ENCODE measurements at places on chromosomes 5 and 9. TPM values are rescaled to one million over a fixed set of nuclear protein-coding genes. Genes with fewer than 3 reads are reported as not detected.

DNA sequence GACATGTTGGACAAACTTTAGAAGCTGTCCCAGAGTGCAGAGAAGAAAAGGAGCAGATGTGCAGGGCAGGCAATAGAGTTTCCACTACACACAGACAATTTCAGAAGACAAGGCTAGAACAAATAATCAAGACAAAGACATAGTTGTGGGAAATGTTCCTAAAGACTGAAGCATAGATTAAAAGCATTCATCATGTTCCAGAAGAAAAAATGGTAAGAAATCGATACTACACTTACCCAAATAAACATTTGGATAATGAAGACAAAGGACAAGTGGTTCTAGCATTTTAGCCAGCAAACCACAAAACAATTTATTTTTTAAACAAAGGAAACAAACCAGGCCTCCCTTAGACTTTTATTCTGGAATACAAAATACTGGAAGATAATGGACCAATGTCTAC is 97.9 kb downstream of the FSTL4 start:
- DNase-seq, result no peak
- H3K27ac ChIP-seq, result no peak overlapping the region
- no peaks in the 10 kb centered on the region for H3K36me3 ChIP-seq
- H3K4me3 ChIP-seq, result no peak overlapping the region

DNA sequence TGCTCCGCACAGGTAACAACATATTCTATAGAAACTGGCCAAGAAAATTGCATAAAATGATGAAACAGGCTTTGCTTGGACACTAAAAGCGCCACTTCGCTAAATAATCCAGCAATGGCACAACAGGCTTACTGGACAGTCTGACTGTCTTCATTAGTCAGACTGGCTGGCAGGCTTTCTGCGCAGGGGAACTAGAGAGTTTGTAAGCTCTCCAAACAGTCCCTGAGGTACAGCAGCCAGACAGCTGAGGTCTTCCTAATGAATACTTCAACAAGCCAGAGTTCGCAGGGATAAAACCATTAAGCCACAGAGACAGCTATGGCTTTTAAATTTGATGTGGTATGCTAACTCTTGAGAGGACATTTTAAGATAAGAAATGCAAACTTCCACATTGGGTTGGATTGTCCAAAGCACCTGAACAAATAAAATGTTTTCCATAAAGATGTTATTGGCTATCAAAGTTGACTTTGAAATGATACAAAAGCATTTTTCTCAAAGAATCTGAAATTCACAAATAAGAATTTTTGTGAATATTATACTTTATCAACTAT is 20.7 kb downstream of the PLK2 start:
- no peaks in the 10 kb centered on the region for H3K27me3 ChIP-seq
- no peaks in the 10 kb centered on the region for H3K36me3 ChIP-seq
- H3K4me3 ChIP-seq, result no peak overlapping the region
- no peaks in the 10 kb centered on the region for H3K4me1 ChIP-seq
- DNase-seq, result no peak
- no peak overlapping the region for H3K27ac ChIP-seq

- DNase-seq, result no peak
- no peaks in the 10 kb centered on the region for H3K27me3 ChIP-seq
- no peak overlapping the region for H3K4me3 ChIP-seq
- H3K27ac ChIP-seq, result peak overlapping the region; percentile 81
Observed at GRCh38 chr9:14342736-14343135, 28.8 kb upstream of the NFIB start.

Gene SHOC1
- not detected for total RNA-seq

GRCh38 chr5:82863266-82863665 is 213.9 kb downstream of the TMEM167A start:
- H3K27me3 ChIP-seq, result no peaks in the 10 kb centered on the region
- H3K4me3 ChIP-seq, result no peak overlapping the region
- no peak for DNase-seq
- H3K27ac ChIP-seq, result no peak overlapping the region
- no peaks in the 10 kb centered on the region for H3K4me1 ChIP-seq

DNA sequence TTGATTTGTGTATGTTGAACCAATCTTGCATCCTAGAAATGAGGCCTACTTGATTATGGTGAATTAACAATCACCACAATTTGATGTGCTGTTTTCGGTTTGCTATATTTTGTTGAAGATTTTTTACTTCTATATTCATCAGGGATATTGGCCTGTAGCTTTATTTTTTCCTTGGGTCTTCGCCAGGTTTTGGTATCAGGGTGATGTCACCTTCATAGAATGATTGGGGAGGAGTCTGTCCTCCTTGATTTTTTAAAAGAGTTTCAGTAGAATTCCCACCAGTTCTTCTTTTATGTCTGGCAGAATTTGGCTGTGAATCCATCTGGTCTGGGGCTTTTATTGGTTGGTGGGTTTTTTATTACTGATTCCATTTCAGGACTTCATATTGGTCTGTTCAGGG is 115.2 kb downstream of the CPLANE1 start:
- no peak overlapping the region for H3K4me3 ChIP-seq
- H3K36me3 ChIP-seq, result peaks cover 34% of the 10 kb centered on the region
- DNase-seq, result no peak
- H3K4me1 ChIP-seq, result no peaks in the 10 kb centered on the region

DNA sequence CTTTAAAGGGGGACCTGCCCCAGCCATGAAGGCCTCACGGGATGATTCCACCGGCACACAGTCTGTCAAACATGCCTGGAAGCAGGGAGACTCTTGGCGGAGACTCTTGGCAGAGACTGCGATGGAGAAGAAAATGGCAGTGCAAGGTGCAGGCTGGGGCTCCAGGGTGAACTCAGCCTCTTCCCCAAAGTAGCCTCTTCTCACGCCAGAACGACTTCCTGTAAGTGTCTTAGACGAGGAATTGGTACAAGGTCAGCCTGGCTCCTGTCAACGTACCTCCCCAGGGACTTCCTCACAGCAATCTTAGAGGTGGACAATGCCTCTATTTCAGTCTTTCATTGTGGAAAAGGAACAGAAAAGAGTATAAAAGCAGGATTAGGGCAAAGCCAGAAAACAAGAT is 109.3 kb downstream of the UGCG start:
- H3K27me3 ChIP-seq, result no peaks in the 10 kb centered on the region
- H3K4me1 ChIP-seq, result no peaks in the 10 kb centered on the region
- DNase-seq, result no peak
- H3K4me3 ChIP-seq, result no peak overlapping the region
- H3K36me3 ChIP-seq, result no peaks in the 10 kb centered on the region
- H3K27ac ChIP-seq, result no peak overlapping the region

DNA sequence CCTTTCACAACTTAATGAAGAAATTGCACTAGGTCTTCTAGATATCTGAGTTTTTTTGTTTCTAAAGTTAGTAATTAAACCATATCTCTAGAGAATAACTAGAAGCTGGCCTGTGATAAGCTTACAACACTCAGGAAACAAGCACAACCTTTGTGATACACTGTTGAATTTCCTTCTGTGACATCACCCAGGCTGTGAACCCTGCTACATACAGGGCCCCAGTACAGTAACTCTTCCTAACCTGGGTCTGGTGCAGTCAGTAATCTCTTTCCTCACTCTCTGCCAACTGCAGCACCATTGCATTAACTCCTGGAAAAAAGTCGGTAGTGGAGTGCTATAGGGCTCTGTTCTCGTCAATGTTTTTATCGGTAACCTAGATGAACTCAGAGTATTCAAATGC is 10.6 kb upstream of the IGFBPL1 start:
- H3K36me3 ChIP-seq, result no peaks in the 10 kb centered on the region
- H3K4me3 ChIP-seq, result no peak overlapping the region
- H3K27me3 ChIP-seq, result no peaks in the 10 kb centered on the region
- DNase-seq, result no peak
- no peaks in the 10 kb centered on the region for H3K4me1 ChIP-seq

Gene OR13C4
- total RNA-seq, result not detected

GRCh38 chr5:252546-252945 is 18.9 kb upstream of the PDCD6 start:
- no peaks in the 10 kb centered on the region for H3K27me3 ChIP-seq
- H3K36me3 ChIP-seq, result peaks cover 57% of the 10 kb centered on the region
- no peaks in the 10 kb centered on the region for H3K4me1 ChIP-seq
- no peak for DNase-seq

DNA sequence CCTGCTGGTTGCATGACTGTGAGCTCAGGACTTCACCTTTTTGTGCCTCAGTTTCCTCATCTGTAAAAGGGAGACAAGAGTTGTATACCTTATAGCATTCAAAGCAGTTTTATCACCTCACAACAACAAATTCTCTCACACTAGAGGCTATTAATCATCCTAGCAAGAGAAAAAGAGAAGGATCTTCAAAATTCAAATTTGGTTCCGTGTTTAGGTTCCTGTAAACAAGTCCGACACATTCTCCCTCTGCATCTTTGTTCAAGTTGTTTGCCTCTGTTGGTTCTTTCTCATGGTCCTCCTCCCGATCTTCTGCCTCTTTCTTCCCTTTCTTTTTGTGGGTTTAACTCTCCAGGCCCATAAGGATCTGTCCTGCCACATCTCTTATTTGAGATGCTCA is 218.0 kb downstream of the PIK3R1 start:
- H3K27ac ChIP-seq, result peak overlapping the region; percentile 91
- no peak overlapping the region for H3K4me3 ChIP-seq

- no peaks in the 10 kb centered on the region for H3K36me3 ChIP-seq
- no peak overlapping the region for H3K4me3 ChIP-seq
- peak overlapping the region; percentile 51 for H3K27ac ChIP-seq
- peaks cover 28% of the 10 kb centered on the region for H3K4me1 ChIP-seq
- DNase-seq, result no peak
- H3K27me3 ChIP-seq, result no peaks in the 10 kb centered on the region
Observed at GRCh38 chr5:173028811-173029327, 27.3 kb upstream of the CREBRF start.

GRCh38 chr9:18795947-18796671 is 236.9 kb downstream of the SAXO1 start:
- no peaks in the 10 kb centered on the region for H3K4me1 ChIP-seq
- no peaks in the 10 kb centered on the region for H3K36me3 ChIP-seq
- no peak overlapping the region for H3K27ac ChIP-seq
- H3K4me3 ChIP-seq, result no peak overlapping the region
- DNase-seq, result no peak
- no peaks in the 10 kb centered on the region for H3K27me3 ChIP-seq

Gene FOXI1
- not detected for total RNA-seq

- DNase-seq, result peak; percentile 67
- peaks cover 20% of the 10 kb centered on the region for H3K4me1 ChIP-seq
- peak overlapping the region; percentile 88 for H3K4me3 ChIP-seq
- H3K27me3 ChIP-seq, result no peaks in the 10 kb centered on the region
Observed at GRCh38 chr5:1521671-1522600, 1.8 kb downstream of the LPCAT1 start.

Gene ACSL6
- total RNA-seq, result 7.6 TPM

DNA sequence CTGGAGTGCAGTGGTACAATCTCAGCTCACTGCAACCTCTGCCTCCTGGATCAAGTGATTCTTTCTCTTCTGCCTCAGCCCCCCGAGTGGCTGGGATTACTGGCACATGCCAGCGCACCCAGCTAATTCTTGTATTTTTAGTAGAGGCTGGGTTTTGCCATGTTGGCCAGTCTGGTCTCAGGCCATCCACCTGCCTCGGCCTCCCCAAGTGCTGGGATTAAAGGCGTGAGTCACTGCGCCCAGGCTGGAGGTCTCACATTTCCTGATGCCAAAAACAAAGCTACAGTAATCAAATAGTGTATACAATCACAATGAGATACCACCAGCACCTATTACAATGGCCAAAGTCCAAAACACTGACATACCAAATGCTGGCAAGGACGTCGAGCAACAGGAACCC is 51.1 kb downstream of the TTLL11 start:
- H3K27me3 ChIP-seq, result no peaks in the 10 kb centered on the region
- H3K4me1 ChIP-seq, result peaks cover 4% of the 10 kb centered on the region
- H3K4me3 ChIP-seq, result no peak overlapping the region
- no peak for DNase-seq

Gene TMEM267
- 3.7 TPM for total RNA-seq

DNA sequence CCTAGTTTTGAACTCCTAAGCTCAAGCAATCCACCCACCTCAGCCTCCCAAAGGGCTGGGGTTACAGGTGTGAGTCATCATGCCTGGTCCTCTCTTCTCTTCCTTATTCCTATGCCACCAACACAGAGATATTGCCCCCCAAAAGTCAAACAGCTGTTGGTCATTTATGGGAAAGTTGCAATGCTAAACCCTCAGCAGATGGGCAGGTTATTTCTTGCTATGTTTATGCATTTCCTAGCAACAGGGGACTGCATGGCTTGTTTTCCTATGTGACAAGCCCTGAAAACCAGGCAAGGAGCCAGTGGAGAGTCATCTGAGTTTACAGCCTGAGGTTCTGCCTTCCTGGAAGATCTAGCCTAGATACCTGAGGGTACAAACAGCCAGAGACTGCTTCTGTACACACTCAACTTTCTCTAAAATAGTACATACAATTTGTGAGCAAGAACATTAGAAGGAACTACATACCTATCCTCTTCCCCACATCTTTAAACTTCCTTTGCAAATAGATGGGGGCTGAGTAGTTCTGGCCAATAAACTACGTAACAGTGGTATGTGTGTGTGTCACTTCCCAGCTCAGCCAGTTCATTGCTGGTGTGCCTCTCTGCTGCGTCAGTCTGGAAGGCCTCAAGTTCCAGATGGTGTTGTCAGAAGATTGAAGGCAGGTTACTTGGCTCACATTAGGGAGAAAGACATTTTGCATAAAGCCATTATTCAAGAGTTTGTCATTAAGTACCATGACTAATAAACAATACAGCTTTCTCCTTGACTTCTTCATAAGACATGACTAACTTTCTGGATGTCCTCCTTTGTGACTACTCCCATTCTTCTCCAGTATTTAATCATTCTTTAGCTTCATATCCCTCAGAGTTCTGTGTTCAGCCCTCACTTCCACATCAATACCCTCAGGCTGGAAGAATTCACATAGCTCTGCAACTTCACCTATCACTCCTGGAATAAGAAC is 65.3 kb downstream of the CSNK1A1 start:
- H3K36me3 ChIP-seq, result no peaks in the 10 kb centered on the region
- DNase-seq, result peak; percentile 43
- H3K27me3 ChIP-seq, result no peaks in the 10 kb centered on the region
- H3K4me3 ChIP-seq, result no peak overlapping the region

DNA sequence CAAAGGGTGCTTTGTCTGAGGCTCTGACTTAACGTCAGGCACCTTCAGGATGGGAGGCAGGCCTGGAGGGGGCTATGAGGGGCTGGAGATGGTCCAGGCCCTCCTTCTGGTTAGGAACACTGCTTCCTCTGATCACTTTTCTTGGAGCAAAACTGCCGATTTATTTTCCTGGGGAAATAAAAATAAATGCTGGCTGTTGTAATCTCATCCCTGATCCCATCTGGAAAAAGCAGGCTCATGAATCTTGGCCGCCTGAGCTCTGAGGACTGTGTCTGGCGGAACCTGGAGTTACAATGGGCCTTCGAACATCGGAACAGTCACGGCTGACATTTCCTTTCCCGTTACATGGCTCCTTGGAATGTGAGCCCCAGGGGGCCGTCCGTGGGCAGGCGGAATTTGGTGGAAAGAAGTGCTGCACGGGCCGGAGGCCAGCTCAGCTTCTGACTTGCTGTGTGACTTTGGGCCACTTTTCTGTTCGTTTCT is 157.8 kb downstream of the RGS3 start:
- peak; percentile 97 for DNase-seq
- H3K4me1 ChIP-seq, result peaks cover 60% of the 10 kb centered on the region
- no peaks in the 10 kb centered on the region for H3K36me3 ChIP-seq
- H3K4me3 ChIP-seq, result peak overlapping the region; percentile 18
- H3K27me3 ChIP-seq, result no peaks in the 10 kb centered on the region

- H3K4me1 ChIP-seq, result peaks cover 13% of the 10 kb centered on the region
- no peaks in the 10 kb centered on the region for H3K36me3 ChIP-seq
- no peak for DNase-seq
- H3K4me3 ChIP-seq, result peak overlapping the region; percentile 6
- H3K27ac ChIP-seq, result peak overlapping the region; percentile 34
Observed at GRCh38 chr9:78026416-78026815, 5.2 kb downstream of the GNAQ start.

GRCh38 chr5:154762700-154763099 is 7.5 kb downstream of the LARP1 start:
- H3K4me3 ChIP-seq, result no peak overlapping the region
- no peaks in the 10 kb centered on the region for H3K27me3 ChIP-seq
- peaks cover 8% of the 10 kb centered on the region for H3K4me1 ChIP-seq
- DNase-seq, result no peak
- H3K27ac ChIP-seq, result no peak overlapping the region

Data from ascending aorta (tissue), 2 donors.